A549 treated with CORT108297 at 1 μM for 4 hours (cell line): ENCODE measurements at places on chromosomes 5 and 9. TPM values are rescaled to one million over a fixed set of nuclear protein-coding genes. Genes with fewer than 3 reads are reported as not detected.

Gene HEMGN
- total RNA-seq, result not detected in 5 replicates

Gene NMUR2
- total RNA-seq, result 0.03 to 0.09 TPM (median 0.06 TPM) in 5 replicates

Gene LCN1
- total RNA-seq, result 0.12 TPM in 1 of 5 replicates, not detected in the others

Gene PCDHGC4
- 0.01 to 0.05 TPM (median 0.03 TPM) in 3 of 5 replicates, not detected in the others for total RNA-seq

Gene SPATA9
- total RNA-seq, result not detected in 5 replicates

Gene YIPF5
- 64.5 to 83.6 TPM (median 73.2 TPM) in 5 replicates for total RNA-seq

Gene KCNIP1
- total RNA-seq, result not detected in 5 replicates

Gene MLANA
- total RNA-seq, result not detected in 5 replicates

Gene PTPN3
- 13.6 to 15.9 TPM (median 15.2 TPM) in 5 replicates for total RNA-seq

Gene PCYOX1L
- 2.6 to 2.9 TPM (median 2.6 TPM) in 5 replicates for total RNA-seq

Gene FOXD4
- total RNA-seq, result 0.25 to 0.82 TPM (median 0.44 TPM) in 5 replicates

Gene PCDHB12
- 0.03 to 0.04 TPM in 2 of 5 replicates, not detected in the others for total RNA-seq

Gene TPPP
- total RNA-seq, result 4.7 to 6.4 TPM (median 5.6 TPM) in 5 replicates

Gene PCDHAC1
- total RNA-seq, result 1.3 to 1.9 TPM (median 1.7 TPM) in 5 replicates

Gene STPG3
- total RNA-seq, result 0.07 TPM in 1 of 5 replicates, not detected in the others

Gene TEK
- total RNA-seq, result 0.02 to 0.06 TPM (median 0.03 TPM) in 5 replicates

Gene FOXD4L4
- 0.04 to 0.14 TPM (median 0.08 TPM) in 4 of 5 replicates, not detected in the other for total RNA-seq

Gene OLFML2A
- total RNA-seq, result 16.2 to 24.8 TPM (median 20.4 TPM) in 5 replicates

Gene SLC25A2
- 0.05 TPM in 1 of 5 replicates, not detected in the others for total RNA-seq

Gene NEUROG1
- not detected in 5 replicates for total RNA-seq

Gene IL3
- not detected in 5 replicates for total RNA-seq

Gene MAPKAP1
- 64.3 to 82.5 TPM (median 70.9 TPM) in 5 replicates for total RNA-seq

Gene ANKRD31
- 0.03 to 0.07 TPM (median 0.05 TPM) in 5 replicates for total RNA-seq

Gene SEC61B
- total RNA-seq, result 274 to 365 TPM (median 314 TPM) in 5 replicates

Gene ABCA2
- total RNA-seq, result 20.4 to 30.4 TPM (median 27.8 TPM) in 5 replicates

Gene IFNB1
- 0.15 TPM in 1 of 5 replicates, not detected in the others for total RNA-seq

Gene STKLD1
- 0.71 to 1.3 TPM (median 0.96 TPM) in 5 replicates for total RNA-seq

Gene PCDHB7
- 0.03 TPM in 1 of 5 replicates, not detected in the others for total RNA-seq

Gene C9orf50
- 0.10 to 0.12 TPM in 2 of 5 replicates, not detected in the others for total RNA-seq

Gene SLC28A3
- total RNA-seq, result 0.01 TPM in 1 of 5 replicates, not detected in the others

Gene C9orf153
- total RNA-seq, result 0.09 to 0.46 TPM (median 0.18 TPM) in 5 replicates

Gene MEIKIN
- not detected in 5 replicates for total RNA-seq

Gene SPINK13
- 0.10 TPM in 1 of 5 replicates, not detected in the others for total RNA-seq

Gene ZNF462
- 4.0 to 4.6 TPM (median 4.3 TPM) in 5 replicates for total RNA-seq

Gene SLC6A3
- 0.05 to 0.09 TPM (median 0.07 TPM) in 5 replicates for total RNA-seq

Gene INSYN2B
- total RNA-seq, result 0.44 to 0.81 TPM (median 0.65 TPM) in 5 replicates

Gene C7
- not detected in 5 replicates for total RNA-seq

Gene OR1J2
- not detected in 5 replicates for total RNA-seq

Gene SLC46A2
- 0.02 TPM in 1 of 5 replicates, not detected in the others for total RNA-seq

Gene SEMA6A
- 0.03 to 0.39 TPM (median 0.13 TPM) in 5 replicates for total RNA-seq

Gene SPINK4
- 0.28 TPM in 1 of 5 replicates, not detected in the others for total RNA-seq

Gene TUT7
- total RNA-seq, result 7.3 to 11.6 TPM (median 10.1 TPM) in 5 replicates

Gene RBM22
- 45.3 to 56.9 TPM (median 46.8 TPM) in 5 replicates for total RNA-seq

Gene PCDHGA8
- 0.02 to 0.08 TPM (median 0.03 TPM) in 5 replicates for total RNA-seq

Gene ADAMTS13
- total RNA-seq, result 0.36 to 0.78 TPM (median 0.76 TPM) in 5 replicates

Gene IL9
- total RNA-seq, result not detected in 5 replicates

Gene PCDHA6
- 0.03 to 0.07 TPM (median 0.05 TPM) in 4 of 5 replicates, not detected in the other for total RNA-seq

Gene PRPF4
- 55.1 to 61.9 TPM (median 55.6 TPM) in 5 replicates for total RNA-seq
